ENCODE measurements at places on chromosomes 1 and 21.

- no peak for DNase-seq
Observed at GRCh38 chr21:19018529-19018928, 614.9 kb upstream of the TMPRSS15 start.

DNA sequence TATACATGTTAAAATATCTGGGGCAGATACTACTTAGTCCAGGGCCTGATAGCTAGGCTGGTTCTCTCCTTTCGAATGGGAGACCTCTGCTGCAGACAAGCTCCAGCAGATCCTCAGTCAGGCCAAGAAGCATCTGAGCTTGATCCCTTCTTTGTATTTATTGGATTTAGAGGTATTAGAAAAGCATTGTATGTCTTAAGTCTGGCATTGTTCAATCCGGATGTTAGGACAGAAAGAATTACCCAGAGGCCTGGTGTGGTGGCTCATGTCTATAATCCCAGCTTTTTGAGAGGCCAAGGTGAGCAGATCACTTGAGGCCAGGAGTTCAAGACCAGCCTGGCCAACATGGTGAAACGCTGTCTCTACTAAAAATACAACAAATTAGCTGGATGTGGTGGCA is 21.2 kb upstream of the EYA3 start:
- DNase-seq, result no peak

DNA sequence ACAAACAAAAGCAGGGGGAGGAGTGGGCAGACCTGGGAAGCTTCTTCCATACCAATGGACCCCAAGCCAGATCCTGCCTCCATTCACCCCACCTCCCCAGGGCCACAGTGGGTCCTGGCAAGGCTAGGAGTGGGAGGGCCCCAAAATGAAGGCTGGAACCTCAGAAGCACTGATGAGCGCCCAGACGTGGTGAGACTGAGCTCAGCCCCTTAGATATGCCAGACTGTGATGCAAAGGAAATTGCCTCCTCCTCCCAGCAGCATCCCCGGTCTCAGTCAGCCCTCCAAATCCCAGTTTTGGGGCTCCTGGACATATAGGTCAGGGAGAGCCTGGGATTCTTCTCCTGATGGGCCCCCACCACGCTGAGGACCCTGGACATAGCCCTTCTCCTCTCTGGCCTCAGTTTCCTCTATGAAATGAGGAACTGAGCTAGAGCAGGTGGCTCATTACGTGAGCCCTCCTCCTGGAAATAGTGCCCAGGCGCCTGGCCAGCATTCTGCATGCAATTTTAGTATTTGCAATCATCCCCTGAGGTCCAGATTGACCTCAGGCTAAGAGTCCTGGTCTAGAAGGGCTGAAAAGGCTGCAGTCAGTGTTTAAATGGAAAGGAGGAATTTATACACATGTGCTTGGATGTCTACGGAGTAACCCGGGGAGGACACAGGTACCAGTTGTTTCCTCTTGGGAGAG is 33.5 kb downstream of the RHBG start:
- no peak for DNase-seq

GRCh38 chr21:17334484-17334883 is 178.4 kb upstream of the CXADR start:
- no peak for DNase-seq

GRCh38 chr1:165456114-165456513 is 11.2 kb upstream of the RXRG start:
- no peak for DNase-seq

- peak; percentile 73 for DNase-seq
Observed at GRCh38 chr1:55150880-55151588, 64.1 kb downstream of the USP24 start.

DNA sequence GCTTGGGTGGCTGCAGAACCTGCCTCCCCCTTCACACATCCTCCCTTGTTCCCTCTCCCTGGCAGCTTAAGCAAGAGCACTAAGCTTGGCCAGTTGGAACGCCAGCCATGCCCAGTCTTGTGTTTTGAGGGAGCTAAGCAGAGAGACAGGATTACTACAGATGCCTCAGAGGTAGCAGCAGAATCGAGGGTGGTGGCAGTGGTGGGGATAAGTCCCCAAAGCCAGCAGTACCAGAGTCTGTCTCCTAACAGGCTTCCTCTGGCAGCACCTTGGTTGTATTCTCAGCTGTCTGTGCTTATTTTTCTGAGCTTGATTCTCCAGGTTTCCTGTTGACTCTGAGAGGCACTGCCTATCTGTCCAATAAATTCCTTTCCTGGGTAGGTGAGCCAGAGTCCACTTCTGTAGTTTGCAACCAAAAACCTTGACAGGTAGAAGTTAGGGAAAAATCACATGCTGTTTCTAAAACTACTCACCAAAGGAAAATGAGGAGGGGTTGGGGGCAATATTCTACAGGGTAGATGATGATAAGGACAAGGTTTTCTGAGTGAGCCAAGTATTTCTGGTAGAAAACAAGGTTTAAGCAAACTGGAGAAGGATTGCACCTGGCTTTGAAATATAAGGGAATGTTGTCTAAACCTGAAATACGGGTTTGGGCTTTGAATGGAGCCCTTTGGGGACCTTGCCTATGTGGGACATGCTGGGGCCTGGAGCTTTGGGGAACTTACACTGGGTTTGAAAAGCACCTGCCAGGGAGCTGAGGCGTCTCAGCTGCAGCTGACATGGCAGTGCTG is 100.8 kb downstream of the PBX1 start:
- DNase-seq, result no peak

- no peak for DNase-seq
Observed at GRCh38 chr1:60573726-60574409, 500.3 kb upstream of the C1orf87 start.

DNA sequence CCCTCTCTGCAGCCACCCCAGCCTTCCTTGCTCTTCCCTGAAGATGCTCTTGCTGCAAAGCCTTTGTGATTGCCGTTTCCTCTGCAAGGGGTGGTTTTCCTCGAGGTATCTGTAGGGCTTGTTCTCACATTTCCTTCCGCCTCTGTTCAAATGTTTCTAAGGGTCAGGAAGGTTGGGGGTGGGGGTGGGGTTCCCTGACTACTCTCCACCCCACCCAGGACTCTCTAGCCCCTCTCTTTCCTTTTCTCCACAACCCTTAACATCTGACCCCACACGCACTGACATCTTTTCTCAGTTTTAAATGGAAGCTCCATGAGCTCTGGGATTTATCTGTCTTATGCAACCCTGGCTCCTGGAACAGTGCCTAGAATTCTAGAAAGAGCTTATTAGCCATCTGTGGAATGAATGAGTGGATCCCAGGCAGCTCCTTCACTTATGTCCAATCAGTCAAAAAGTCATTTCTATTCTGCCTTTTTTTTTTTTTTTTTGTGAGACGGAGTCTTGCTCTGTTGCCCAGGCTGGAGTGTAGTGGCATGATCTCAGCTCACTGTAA is 27.3 kb upstream of the ZNF362 start:
- no peak for DNase-seq

GRCh38 chr21:38989379-38989744 is 183.6 kb downstream of the ETS2 start:
- DNase-seq, result no peak

GRCh38 chr1:176939993-176940392 is 224.5 kb downstream of the ASTN1 start:
- DNase-seq, result no peak

GRCh38 chr1:77605246-77606026 is 77.0 kb downstream of the ZZZ3 start:
- peak; percentile 70 for DNase-seq

DNA sequence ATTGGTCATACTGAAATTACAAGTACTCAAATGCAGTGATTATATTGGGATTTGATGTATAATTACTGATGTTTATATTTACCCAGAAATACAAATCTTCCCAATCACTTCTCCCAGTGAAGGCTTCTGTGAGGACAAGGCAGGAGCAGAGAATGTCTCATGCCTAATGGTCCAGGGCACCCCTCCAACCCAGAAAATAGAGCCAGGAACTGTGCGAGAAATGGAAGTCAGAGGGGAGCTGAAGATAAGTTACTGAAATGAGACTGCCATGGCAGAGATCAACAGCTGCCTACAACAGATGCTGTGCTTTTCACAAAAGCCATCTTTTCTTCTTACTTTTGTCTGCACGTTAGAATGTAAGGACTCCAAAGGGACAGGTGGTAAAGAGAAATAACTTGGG is 171.2 kb downstream of the TTLL7 start:
- DNase-seq, result no peak

DNA sequence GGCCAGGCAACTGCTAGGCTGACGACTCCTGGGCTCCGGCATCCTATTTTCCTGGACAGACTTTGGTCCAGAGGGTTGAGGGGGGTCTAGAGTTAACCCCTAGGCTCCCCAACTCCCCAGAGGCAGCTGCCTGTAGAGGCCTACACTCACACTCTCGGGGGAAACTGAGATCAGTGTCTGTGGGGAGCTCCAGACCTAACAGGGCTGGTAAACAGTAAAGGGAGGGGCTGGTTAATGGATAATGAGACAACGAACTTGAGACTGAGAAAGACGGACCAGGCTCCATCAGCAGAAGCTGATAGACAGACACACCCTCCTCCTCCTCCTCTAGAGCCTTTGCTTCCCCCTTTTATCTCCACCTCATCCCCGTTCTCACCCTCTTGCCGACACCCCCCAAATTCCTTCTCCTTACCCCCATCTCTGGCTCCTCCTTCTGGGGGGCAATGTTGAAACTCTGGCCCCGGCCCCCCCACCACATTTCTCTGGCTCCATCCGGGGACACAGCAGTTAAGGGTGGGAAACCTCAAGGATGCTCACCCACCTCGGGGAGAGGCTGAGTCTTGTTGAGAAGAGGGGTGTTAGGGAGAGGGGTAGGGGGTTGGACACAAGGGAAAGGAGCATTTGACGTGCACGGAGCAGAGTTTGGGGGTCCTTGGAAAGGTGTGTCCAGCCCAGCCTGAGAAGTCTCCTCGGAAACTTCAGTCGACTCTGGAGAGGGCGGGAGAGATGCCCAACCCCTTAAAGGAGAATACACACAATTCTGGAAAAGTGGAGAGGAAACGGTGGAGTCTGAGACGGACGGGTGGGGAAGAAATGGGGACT is at the start of gene MTMR11:
MTMR11 (minus strand) TSS at position 710 of the 822 bp plus-strand sequence; CDS start at position 478, 232 bp downstream.
- DNase-seq, result no peak

DNA sequence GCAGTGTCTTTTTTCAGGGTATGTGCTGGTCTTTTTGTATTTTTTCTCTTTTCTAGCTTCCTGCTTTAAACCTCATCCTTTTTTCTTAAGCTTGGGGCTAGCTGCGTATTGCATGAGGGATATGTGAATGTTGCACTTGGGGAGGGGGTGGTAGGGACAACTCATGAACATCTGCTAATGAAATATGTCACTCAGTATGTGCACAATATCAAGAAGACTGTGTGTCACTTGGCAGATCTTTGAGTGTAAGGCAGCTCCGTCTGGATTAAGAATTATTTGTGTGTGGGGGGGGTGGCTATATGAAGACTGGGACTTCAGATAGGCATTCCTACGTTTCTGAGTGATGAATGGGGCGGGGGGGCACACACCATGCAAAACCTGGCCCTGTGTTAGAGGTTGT is 170.4 kb upstream of the CACNA1E start:
- DNase-seq, result no peak

DNA sequence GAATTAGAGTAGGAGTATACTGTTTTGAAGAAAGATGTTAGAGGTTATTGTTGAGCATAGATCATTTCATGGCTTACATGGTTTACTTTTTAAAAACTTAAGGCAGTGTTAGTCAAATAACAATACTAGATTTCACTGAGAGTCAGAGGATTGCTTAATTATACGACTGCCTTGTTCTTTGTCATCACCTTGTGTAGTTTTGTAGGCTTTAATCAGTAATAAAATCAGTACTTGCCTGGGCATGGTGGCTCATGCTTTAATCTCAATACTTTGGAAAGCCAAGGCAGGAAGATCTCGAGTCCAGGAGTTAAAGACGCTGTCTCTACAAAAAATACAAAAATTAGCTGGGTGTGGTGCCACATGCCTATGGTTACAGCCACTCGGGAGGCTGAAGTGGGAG is 41.3 kb upstream of the GPR52 start:
- DNase-seq, result no peak

GRCh38 chr1:94947437-94947836 is 20.5 kb upstream of the CNN3 start:
- DNase-seq, result no peak

DNA sequence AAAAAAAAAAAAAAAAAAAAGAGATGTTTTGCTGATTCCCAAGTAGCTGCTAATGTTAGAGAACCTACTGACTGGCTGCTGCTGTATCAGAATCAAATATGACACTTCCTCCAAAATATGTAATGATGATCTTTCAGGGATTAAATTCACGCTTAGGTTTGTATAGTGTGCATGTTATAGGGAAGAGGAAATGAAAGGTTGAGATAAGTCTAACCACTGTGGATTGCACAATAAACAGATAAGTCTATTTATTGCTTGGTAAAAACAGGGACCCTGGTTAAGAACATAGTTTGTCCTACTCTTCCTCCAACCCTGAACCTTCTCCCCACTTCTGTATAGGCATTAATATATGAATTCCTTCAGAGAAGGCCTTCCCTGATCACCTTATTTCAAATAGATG is 13.2 kb downstream of the RC3H1 start:
- DNase-seq, result peak; percentile 51

GRCh38 chr1:236058141-236058934 is 6.6 kb downstream of the NID1 start:
- DNase-seq, result no peak

GRCh38 chr1:234545517-234546386 is 64.2 kb downstream of the IRF2BP2 start:
- no peak for DNase-seq

DNA sequence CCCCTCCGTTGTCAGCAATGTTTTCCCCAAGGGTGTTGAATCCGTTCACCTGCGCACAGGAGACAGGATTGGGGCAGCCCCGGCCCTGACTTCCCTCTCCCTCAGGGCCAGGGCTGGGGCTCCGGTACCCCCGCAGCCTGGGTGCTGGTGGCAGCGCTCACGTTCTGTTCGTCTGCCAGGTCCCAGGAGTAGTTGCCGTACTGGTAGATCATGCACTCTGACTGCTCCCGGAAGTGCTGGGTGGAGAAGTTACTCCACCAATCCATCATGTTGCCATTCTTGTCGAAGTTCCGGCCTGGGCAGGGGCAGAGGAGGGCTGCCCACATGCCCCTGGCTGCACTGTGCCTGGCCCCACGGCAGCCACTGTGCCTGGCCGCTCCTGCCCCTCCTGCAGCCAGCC is 6.1 kb downstream of the PRXL2B start:
- DNase-seq, result peak; percentile 35

GRCh38 chr1:156866249-156866909 is 5.7 kb downstream of the NTRK1 start:
- DNase-seq, result no peak

DNA sequence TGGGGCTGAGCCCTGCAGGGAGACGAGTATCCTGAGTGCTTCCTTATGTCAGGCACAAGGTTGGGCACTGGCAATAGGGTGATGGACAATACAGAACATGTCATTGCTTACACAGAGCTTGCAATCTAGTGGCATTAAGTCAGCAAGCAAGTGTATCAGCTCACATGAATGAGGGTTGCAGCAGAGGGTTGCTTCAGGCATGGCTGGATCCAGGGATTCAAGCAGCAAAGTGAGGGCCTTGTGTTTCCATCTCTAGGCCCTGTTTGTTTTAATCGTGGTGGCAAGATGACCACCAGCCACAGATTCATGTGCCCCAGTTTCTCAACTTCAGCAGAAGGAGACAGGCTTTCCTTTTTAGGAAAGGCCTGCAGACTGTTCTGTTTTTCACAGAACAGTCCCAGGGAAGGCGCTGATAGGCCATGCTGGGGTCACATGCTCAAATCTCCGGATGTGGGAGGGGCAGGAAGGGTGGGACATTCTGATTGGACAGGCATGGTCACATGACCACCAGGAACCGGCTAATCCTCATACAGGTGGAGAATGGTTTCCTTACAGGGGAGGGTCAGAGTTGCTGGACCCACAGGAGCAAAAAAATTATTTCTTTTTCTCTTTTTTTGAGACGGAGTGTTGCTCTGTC is 14.4 kb downstream of the PLOD1 start:
- DNase-seq, result peak; percentile 21

- DNase-seq, result no peak
Observed at GRCh38 chr1:39178541-39179431, 25.7 kb upstream of the MACF1 start.
